ENCODE measurements at places on chromosomes 5 and 9.

DNA sequence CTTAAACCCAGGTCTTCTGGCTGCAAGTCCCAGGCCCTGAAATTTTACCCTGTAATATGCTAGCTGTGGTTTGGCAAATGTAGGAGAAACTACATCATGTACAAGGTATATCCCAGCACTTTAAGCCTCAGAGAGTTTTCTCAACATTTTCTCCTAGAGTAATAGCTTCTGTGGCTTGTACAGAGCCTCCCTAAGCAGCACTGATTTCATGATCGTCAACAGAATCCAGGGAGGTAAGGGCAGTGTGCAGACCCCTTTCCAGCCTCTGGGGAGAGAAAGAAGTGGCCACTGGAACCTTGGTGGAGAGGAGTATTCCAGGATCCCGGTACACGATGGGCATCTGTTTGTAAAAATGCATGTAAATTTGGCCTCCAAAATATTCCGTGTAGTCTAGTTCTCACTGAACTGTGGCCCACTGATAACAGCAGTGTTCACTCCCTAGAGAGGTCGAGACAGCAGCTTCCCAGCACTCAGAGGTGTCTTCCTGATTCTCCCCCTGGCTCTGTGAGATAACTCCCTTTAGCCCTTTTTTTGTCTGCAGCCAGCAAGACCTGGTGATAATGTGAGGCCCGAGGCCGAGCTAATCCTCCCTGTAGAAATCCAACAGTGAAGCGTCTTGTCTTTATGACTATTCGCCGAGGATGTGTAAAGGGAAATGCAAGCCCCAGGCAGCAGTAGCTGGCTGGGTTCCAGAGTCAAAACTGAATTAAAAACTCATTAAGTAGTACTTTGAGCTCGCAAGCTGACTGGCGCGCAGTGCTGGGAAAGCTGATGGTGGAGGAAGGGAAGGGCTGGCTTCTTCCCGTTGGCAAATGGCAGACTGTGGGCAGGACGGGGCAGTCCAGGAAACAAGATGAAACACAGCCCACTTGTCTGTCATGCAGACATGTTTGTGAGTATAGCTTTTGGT lies 59.0 kb downstream of the MAP1B start:
- DNase-seq, result no peak

GRCh38 chr5:39720136-39720535 lies 295.4 kb upstream of the DAB2 start:
- no peak for DNase-seq

DNA sequence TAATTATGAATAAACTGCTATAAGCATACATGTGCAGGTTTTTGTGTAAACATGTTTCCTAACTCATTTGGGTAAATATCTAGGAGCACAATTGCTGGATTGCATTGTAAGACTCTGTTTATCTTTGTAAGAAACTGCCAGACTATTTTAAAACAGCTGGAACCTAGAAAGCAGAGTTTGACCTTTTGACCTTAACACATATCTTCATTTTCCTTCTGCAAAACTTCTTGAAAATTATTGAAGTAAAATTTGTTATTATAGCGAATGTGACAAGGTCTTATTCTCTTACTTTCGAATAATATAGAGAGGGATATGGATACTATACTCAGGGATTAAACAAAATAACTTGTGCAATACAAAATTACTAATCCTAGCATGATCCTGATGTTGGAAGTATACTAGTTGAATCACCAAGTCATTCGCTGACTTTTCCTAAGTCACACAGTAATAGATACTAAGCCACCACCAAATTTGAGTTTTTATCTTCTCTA lies 3.2 kb upstream of the ANXA1 start:
- DNase-seq, result no peak

DNA sequence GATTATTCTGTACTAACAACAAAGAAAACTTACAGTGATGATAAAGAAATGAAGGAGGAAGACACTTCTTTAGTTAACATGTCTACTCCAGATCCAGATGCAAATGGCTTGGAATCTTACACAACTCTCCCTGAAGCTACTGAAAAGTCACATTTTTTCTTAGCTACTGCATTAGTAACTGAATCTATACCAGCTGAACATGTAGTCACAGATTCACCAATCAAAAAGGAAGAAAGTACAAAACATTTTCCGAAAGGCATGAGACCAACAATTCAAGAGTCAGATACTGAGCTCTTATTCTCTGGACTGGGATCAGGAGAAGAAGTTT lies 67.9 kb downstream of the VCAN start:
- DNase-seq, result no peak

DNA sequence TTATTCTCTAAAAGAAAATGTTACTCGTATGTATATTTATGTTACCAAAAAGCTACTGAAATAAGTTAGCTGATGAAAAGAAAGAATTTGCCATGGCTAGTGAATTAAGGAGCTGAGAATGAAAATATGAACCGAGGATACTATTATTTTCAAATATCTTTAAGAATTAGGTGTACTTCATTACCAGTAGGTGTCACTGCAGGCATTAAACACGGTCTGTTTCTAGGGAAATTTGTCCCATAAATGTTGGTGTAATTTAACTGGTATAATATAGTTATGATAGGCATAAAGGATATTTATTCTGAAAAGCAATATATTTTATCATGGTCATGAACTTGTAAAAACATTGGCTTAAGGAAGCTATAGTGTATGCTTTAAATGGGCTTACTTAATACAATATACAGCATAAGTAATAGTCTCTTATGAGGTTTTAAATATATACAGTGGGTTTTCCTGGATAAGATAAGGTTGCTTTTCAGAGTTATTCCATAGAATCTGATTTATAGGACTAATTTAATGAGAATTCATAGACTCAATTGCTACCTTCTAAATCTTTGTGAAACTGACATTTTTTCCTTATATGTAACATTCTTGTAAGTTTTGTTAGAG lies 72.4 kb upstream of the MPDZ start:
- DNase-seq, result no peak

GRCh38 chr9:31394015-31394473 lies 990.4 kb upstream of the ACO1 start:
- no peak for DNase-seq

DNA sequence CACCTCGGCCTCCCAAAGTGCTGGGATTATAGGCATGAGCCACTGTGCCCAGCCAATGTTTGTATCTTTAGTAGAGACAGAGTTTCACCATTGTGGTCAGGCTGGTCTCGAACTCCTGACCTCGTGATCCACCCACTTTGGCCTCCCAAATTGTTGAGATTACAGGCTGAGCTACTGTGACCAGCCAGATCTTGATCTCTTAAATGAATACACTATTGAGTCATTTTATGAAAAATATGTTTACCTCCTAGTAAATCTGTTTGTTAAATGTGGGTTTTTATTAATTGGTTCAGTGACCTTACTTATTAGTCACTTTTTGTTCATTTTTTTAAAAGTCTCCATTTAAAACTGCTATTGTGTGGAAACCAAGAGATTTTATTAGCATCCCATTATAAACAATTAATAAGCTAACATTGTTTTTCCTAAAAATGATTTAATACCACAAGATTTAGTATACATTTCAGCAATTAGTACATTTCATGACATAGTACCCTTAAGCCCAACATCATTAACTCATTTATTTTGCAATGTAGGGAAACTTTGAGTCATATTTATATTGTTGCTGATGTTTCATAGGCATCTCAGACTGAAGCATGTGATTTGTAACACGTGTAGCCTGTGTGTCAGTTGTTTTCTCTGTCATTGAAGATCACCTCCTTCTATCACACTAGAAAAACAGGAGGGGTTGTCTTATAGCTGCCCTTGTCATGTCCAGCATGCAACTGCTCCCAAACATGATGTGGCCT lies 261.2 kb downstream of the TAF11L14 start:
- no peak for DNase-seq

GRCh38 chr5:78773655-78774054 lies 125.1 kb upstream of the LHFPL2 start:
- no peak for DNase-seq

- DNase-seq, result no peak
Measured at GRCh38 chr5:116359592-116359991, 215.0 kb downstream of the SEMA6A start.

DNA sequence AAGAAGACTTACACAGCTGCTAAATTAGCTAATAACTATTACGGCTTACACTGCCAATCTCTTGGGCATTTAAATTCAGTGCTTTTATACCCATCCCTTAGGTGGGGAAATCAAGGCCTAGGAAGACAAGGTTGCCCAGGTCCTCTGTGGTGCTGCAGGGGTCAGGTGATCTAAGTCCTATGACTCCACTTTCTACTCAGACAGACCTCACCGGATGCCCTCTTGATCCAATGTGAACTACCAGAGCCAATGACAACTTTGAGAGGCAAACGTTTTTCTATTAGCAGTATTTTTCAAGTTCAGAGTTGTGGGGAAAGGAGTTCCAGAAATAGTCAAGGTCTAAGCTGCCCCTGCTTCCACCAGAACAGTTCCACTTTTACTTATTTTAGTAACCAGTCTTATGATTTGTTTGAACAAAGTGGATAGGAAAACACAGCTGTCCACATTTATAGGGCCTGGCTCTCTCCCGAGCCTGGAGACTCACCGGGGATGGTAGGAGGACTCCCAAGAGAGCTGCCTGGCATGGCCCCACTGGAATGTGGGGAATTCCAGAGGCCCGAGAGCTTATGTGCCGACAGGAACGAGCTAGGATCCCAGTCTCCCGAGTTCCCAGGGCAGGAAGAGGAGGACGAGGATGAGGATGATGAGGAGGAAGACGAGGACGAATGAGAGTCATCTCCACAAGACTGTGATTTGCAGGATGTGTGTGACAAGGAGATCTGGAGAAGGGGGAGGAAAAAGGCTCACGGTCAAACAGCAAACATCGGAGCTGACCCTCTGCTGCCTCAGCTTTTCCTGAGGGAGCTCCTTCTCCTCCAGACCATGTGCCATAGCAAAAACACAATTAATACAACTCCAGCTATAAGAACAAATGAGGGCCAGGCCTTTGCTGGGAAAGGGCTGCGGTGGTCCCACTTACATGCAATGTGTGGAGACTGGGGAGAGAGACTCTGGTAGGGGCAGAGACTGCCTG lies 16.7 kb downstream of the FAM193B start:
- DNase-seq, result no peak

DNA sequence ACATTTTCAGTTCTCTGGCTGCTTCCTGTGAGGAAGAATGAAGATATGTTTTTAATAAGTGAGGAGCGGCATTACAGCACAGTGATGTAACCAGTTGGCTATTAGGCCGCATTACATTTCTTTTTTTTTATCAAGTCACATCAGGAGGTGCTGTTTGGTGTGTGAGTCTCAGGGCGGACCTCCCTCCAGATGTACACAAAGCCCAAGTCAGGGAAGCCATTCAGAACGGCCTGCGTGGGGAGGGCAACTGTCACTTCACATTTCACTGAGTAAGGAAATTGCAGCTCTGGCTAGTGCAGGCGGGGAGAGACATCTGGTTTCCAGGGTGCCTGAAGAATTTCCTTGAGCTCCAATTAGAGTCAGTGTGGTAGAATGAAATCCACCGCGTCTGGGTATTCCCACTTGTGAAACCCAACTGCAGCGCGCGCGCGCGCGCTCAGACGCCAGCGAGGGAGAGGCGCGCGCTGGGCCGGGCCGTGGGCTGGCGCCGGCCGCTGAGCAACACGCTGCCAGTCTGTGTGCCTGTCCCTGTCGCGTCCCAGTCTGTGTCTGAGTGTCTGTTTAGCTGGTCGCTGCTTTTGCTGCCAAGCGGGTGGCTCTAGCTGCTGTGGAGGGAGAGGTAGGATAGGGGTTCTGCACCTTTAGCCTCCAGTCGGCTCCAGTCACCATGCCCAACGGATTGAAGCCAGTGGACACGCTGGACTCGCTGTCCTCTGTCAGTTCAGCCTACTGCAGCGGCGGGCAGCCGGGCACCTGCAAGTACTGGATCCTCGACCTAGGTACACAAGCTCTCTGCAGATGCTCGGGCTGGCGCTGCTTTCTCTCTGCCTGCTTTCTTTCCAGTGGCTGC lies 140.8 kb upstream of the OTULINL start:
- no peak for DNase-seq

- no peak for DNase-seq
Measured at GRCh38 chr5:60598424-60598823, 101.5 kb downstream of the DEPDC1B start.

DNA sequence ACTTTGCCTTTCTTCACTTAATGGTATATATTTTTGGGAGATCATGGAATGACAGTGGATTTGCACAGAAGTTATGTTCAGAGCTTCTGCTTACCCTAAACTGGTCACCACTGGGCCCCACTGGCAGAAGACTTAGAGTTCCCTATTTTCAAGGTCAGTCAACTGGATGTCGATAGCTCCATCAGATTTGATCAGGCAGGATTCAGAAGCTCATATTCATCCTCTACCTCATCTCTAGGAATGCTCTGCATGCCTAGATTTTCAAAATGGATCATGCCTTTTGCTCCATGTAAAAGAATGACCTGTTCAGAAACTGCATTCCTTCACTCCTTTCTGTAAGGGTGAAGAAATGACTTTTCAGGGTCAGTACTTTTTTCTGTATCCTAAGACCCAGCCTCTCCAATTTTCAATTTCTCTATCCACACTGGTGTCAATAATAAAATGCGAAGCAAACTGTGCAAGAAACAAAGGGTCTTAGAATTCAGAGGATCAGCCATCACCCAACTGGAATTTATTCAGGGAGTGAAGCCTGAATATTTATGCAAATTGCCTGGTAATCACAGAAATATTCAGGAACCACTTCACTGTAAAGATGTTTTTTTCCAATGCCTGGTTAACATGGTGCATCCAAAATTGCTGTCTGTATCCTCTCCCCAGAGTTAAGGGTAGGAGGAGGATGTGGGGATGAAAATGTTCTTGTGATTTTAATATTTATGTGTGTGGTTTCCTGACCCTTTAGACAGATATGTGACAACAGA lies 125.4 kb downstream of the DOCK2 start:
- DNase-seq, result no peak

- DNase-seq, result no peak
Measured at GRCh38 chr5:176535664-176536131, 1.5 kb downstream of the RNF44 start.

- no peak for DNase-seq
Measured at GRCh38 chr9:4517274-4517673, 27.0 kb downstream of the SLC1A1 start.

- no peak for DNase-seq
Measured at GRCh38 chr9:130465383-130466096, 20.8 kb downstream of the ASS1 start.

GRCh38 chr9:115653171-115653606 lies 500.4 kb upstream of the PAPPA start:
- no peak for DNase-seq

DNA sequence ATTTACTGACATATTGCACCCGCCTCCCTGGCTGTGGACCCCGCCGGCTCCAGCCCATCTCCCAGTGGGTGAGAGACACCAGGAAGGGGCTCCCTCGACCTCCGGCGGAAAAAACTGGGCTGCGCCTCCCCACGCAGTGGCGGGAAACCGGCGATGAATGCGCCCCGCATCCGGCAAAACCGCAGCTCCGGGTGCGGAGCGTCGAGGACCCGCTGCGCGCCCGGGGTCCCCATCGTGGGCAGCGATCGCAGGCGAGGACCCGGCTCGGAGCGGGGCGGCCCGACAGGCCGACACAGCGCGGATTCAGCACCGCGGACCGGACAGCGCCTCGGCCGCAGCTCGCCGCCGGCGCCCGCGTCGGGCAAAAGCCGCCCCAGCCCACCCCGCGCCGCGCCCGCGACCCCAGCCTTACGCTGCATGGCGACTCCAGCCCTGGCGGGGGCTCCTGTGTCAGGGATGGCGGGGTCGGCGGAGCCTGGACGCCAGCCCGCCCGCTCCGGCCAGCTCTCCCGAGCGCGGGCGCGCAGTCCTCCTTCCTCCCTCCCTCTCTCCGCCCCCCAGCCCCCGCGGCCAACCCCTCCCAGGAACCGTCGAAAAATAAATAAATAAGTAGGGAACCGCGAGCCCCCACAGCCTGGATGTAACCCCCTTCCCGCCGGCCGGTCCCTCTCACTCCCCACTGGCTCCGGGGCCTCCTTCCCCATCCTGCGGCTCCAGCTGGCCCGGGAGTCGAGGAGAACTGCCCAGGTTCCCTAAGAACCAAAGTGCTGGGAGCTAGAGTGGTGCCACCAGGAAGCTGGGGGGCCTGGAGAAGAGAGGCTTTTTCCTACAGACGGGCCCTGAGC lies 3.1 kb downstream of the LHX3 start:
- no peak for DNase-seq
